ENCODE measurements at places on chromosomes 6 and 20.

DNA sequence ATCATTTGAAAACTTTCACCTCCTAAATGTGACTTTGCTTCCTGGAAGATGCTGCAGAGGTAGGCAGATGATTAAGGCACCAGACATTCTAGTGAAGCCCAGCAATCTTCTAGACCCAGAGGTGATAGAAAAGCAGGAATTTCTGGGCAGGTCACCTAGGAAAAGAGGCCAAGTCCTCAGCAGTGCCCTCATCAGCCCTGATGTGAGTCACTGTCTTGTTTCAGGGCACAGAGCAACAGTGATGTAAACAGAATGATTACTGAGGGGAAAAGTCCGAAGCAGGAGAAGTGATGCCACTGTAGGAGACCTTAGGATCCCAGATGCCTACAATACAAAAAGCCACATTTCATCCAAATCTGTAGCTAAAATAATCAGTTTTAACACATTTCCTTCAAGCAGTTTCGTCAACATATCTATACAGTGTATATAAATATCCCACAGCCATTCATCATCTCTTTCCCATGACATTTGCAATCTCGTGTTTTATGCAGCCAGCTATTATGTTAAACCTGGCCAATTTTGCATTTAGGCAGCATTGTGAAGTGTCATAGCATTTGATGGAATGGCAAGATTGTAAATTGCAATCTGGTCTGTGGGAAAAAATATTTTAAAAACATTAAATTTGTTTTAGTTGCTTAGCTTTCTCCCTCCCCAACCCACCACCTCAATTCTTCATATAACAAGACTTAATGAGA, 401.2 kb upstream of the RNF217 start:
- no peak for DNase-seq

- DNase-seq = peak; percentile 95
Measured at GRCh38 chr6:84652356-84653026, 111.9 kb downstream of the TBX18 start.

- DNase-seq = peak; percentile 88
Measured at GRCh38 chr20:10992731-10993130, 318.9 kb upstream of the JAG1 start.

GRCh38 chr6:105019285-105019684, 62.4 kb downstream of the LIN28B start:
- DNase-seq = no peak

DNA sequence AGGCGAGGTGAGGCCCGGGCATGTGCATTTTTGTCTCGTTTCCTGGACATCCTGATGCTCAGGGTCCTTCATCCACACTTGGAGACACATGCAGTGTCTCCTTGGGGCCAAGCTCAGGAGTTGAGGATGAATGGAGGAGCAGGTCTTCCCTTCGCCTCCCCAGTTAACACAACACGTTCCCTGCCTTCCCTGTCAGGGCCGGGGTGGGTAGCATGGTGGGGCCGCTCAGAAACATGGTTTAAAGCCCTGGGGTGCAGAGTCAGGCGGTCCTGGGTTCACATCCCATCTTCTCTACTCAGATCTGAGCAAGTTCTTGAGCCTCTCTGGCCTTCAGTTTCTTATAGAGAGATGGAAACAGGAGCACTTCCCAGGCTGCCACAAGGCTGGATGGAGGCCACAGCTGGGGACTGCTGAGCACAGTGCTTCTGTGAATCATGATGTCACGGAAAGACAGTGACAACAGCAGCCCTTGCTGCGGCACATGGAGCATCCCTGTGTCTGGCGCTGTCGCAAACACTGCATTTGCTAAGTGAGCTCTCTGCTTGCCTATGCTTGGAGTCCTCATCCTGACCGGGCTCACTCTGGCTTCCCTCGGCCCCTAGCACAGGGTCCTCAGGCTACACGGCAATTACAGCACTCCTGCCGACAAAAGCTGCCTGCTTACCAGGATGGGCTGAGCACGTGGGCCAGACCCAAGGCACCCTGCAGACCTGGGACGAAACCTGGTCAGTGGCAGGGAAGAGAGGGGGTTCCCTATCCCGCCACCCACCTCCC, 45.6 kb upstream of the STX16 start:
- no peak for DNase-seq

All from cardiac fibroblast (primary cell).